ENCODE measurements at places on chromosomes 4 and X.

GRCh38 chr4:38581426-38582106 is 82.4 kb upstream of the KLF3 start:
- DNase-seq: no peak

DNA sequence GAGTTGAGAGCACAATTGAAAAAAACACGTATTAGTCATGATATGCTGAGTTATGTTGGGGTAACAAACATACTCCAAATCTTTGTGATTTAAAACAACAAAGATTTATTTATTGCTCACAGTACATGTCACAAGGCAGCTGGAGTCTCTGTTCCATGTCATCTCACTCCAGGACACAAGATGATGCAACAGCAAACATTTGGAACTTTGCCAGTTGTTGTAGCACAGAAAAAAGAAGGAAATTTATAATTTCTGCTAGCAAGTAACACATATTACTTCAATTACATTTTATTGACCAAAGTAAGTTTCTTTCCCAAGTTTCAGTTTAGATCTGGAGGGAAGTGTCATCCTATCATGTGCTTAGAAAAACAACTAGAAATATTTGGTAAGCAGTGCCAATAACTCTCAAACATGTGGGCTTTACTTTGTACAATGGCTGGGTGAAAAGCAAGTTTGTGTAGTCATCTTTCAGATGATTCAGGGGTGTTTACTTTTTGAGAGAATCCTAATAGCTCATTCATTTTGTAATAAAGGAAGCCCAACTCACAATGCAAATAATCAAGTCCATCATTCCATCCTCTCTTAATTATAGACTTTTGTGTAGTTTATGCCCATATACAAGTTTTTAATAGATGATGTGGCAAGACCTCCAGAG is 452.3 kb downstream of the ZIC3 start:
- DNase-seq: no peak

- no peak for DNase-seq
Observed at GRCh38 chr4:25702848-25703247, 47.2 kb downstream of the SLC34A2 start.

DNA sequence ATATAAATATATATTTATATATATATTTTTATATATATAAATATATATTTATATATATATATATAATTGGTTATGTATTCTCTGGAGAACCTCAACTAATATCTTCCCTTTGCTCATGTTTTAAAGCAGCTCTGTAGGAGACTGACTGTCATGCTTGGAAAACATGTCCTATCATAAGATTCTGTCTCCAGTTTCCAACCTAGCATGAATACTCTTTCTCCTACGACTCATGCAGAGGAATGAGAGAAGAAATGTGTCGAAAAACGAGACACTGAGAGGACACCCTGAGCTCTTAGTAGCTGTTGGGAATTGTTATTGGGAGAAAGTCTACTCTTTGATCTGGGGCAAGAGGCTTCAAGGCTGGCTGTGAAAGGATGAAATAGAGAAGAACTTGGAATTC is 166.5 kb upstream of the SLIT2 start:
- no peak for DNase-seq

- DNase-seq: no peak
Observed at GRCh38 chr4:9898596-9899305, 117.3 kb downstream of the DRD5 start.

DNA sequence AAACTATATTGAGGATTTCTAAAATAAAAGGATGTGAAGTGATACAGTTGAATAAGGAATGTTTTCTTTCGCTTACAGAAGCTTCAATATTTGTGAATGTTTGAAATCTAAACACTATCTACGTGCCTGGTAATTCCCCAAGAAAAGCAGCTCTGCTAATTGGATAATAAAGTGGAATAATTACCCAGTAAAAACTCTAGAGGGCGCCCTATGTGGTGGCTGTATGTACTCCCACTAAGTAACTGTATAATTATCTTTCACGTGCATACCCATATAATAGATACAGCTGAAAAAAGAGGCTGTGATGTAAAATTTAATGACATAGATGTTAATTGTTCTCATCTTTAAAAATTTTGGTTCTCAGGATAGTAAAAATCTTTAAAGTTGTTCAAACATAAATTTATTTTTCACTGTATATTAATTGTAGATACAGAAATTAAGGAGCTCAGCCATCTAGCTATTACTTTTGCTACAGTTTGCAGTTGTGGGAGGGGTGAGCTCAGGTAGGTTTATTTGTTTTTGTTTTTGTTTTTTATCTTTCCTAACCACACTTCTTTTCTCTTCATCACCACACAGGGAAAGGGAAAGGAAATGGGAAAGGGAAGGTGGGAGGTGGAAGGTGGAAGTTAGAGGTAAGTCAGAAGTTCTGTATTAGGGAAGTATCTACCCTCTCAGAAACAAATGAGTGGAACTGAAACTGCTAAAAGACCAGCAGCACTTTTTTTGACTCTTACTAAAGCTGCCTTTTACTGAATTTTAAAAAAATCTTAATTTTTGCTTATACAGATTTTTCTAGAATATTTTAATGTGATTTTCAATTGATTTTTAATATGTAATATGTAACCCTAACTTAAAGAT is 151.7 kb upstream of the RPS6KA6 start:
- no peak for DNase-seq

GRCh38 chrX:71909956-71910355 is 689 bp upstream of the NHSL2 start:
- DNase-seq: no peak
